Osteoblast (primary cell): ENCODE measurements at places on chromosomes 3 and 15. TPM values are rescaled to one million over a fixed set of nuclear protein-coding genes. Genes with fewer than 3 reads are reported as not detected.

The SUSD5 gene
- 10.9 and 11.2 TPM in 2 replicates for total RNA-seq

The PTPRG gene
- 148 TPM in 2 replicates for total RNA-seq

The METTL6 gene
- total RNA-seq, result 33.0 and 36.6 TPM in 2 replicates

The ADAMTS9 gene
- 2.7 and 4.0 TPM in 2 replicates for total RNA-seq

The GASK1A gene
- 0.72 and 0.88 TPM in 2 replicates for total RNA-seq

The MYH15 gene
- 0.36 and 0.59 TPM in 2 replicates for total RNA-seq

The PSMD2 gene
- 259 and 301 TPM in 2 replicates for total RNA-seq

The SLCO2A1 gene
- under 0.01 and 0.36 TPM in 2 replicates for total RNA-seq

The P2RY1 gene
- total RNA-seq, result under 0.01 and 0.36 TPM in 2 replicates

The GYG1 gene
- total RNA-seq, result 42.3 and 54.8 TPM in 2 replicates

The CTXN2 gene
- not detected in 2 replicates for total RNA-seq

The SLC7A14 gene
- total RNA-seq, result 0.29 and 0.36 TPM in 2 replicates

The KY gene
- 2.1 and 3.6 TPM in 2 replicates for total RNA-seq

The PRICKLE2 gene
- total RNA-seq, result 18.8 and 25.0 TPM in 2 replicates

The CCR8 gene
- not detected in 2 replicates for total RNA-seq

The TMEM266 gene
- not detected in 2 replicates for total RNA-seq

The C3orf70 gene
- total RNA-seq, result 1.4 and 1.5 TPM in 2 replicates

The TTLL13 gene
- total RNA-seq, result under 0.01 TPM in 2 replicates

The MOBP gene
- not detected in 2 replicates for total RNA-seq

The SI gene
- total RNA-seq, result not detected in 2 replicates

The CSTA gene
- total RNA-seq, result 18.1 and 18.3 TPM in 2 replicates

The TMED3 gene
- total RNA-seq, result 154 and 161 TPM in 2 replicates

The UBA5 gene
- 33.0 and 38.4 TPM in 2 replicates for total RNA-seq

The CLDN18 gene
- total RNA-seq, result not detected in 2 replicates

The ZNF385D gene
- 2.5 and 2.9 TPM in 2 replicates for total RNA-seq

The GPR62 gene
- under 0.01 TPM in 1 of 2 replicates, not detected in the other for total RNA-seq

The IL1RAP gene
- 14.7 and 14.8 TPM in 2 replicates for total RNA-seq

The SLC12A8 gene
- total RNA-seq, result 33.0 and 36.2 TPM in 2 replicates

The DLG1 gene
- total RNA-seq, result 76.6 and 79.3 TPM in 2 replicates

The NR2C2 gene
- total RNA-seq, result 34.0 and 36.8 TPM in 2 replicates

The CYP1A1 gene
- total RNA-seq, result 0.36 TPM in 1 of 2 replicates, not detected in the other

The U2SURP gene
- 85.0 and 85.5 TPM in 2 replicates for total RNA-seq

The DAZL gene
- total RNA-seq, result not detected in 2 replicates

The ZKSCAN7 gene
- 6.5 and 9.8 TPM in 2 replicates for total RNA-seq

The LHFPL4 gene
- total RNA-seq, result under 0.01 TPM in 1 of 2 replicates, not detected in the other

The SUCLG2 gene
- total RNA-seq, result 56.8 and 62.5 TPM in 2 replicates
